Activated CD8-positive, alpha-beta memory T cell treated with anti-CD3 and anti-CD28 coated beads for 1 hour (primary cell): ENCODE measurements at places on chromosomes 4 and X.

- DNase-seq = no peak
These were observed at the start of gene DCLK2 for GRCh38 chr4:150078041-150078578. DCLK2 (plus strand) TSS chr4:150078445; CDS start chr4:150079028, 583 bp downstream.

GRCh38 chrX:136094962-136095361, 52.4 kb upstream of the FHL1 start:
- DNase-seq = no peak

DNA sequence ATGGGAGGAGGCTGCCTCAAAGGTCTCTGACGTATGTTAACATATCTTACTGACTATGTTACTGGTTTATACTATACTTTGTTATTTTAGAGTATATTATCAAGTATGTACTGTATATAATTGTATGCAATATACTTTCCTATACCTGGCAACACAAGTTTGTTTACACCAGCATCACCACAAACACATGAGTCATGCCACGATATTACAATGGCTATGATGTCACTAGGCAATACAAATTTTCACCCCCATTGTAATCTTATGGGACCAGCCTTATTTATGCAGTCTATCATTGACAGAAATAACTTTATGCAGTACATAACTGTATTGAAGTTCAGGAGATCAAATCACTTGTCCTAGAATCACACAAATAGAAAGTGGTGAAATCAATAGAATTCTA, 329.9 kb upstream of the SLC7A11 start:
- DNase-seq = no peak

GRCh38 chrX:124895947-124896346, 423.7 kb upstream of the TEX13C start:
- DNase-seq = no peak

GRCh38 chr4:38982361-38983095, 49.7 kb downstream of the TMEM156 start:
- no peak for DNase-seq

DNA sequence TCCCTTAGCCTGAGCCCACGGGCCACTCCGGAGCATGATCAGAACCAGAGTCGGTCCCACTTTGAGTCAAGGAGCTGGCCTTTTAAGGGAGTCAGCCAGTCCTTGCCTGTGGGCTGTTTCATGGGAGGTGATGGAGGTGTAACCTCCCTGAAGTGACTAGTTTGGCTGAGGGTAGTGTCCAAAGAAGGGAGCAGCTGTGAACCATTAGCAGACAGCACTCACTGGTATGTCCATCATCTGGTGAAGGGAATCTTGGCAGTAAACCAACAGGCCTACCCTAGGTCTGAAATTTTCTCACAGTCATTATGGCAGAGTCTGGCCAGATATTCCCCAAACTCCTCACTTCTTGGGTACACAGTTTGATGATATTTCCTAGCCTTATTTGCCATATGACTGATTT, 12.3 kb upstream of the REPS2 start:
- DNase-seq = no peak

DNA sequence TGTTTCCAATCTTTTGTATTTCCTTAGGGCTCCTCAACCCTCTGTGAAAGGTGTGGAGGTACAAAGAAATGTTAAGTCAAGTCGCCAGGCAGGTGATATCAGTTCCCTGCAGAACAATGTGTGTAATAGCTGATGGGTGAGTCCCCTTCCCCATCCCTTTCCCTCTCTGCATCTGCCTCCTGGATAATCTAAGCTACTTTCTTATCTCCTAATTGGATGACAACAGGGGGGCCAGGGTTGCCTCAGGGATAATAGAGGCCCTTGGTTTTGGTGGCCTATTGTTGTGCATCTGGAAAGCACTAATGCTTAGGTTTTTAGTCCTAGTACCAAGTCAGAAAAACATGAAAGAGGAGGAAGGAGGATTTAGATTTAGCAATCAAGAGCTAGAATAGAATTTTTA, 29.1 kb downstream of the MAGED1 start:
- no peak for DNase-seq

DNA sequence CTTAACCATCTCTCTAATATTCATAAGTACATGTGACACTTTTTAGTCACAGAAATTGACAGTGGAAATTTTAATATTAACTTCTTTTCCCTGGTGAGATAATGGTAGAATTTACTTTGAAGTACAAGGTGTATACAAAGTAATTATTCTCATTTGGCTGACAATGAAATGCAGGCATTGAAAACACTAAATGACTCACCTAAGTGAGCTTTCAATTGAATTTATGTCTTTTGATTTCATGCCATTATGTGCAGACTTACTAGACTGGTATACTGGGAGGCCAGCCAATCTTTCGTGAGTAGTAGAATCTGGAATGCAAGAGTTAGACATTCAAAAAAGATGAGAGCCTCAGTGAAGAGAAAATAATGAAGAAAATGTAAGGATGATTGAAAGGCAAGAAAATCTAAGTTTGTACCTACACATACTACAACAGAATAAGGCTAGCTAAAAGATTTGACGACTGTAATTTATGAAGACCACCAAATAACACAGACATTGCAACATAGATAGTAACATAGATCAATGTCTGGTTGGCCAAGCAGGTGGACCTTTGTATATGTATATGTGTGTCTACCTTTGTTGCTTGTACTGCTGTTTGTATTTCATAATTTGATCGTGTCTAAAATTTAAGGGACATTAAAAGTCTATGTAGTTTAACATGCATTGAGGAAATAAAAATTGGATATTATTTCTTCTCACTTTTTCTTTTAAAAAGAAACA, 459.7 kb downstream of the IL15 start:
- DNase-seq = no peak

DNA sequence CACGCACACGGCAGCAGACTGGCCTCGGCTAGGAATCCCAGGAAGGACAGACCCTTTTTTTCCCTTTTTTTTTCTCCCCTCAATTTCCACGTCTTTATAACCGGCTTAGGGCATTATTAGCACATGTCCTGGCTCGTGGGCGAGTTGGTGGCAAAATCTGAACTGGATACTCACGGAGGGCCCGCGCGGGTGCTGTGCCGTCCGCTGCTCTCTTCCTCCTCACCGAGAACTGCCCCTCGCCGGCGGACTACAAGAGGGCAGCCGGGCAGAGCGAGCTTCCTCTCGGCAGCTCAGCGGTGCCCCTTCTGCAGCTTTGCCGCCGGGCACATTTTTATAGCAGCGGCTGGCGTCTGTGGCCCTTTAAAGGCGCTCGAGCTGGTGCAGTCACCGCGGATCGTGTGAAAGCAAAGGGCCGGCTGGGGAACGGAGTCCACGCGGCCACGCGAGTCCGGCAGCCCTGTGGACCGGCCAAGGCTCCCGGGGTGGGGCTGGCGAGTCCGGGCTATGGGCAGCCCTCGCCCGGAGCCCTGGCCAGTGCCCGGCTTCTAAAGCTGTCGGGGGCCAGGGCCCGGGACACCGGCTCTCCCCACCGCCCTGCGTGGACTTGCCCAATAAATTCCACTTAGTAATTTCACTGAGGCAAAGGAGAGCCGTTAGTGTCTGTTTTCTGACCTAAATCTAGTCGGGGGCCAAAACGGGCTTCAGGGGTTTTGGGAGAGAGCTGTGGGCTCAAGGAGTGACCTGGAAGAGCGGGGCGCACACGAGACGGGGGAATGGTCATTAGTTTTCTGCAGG, 1.3 kb upstream of the CITED1 start:
- no peak for DNase-seq

DNA sequence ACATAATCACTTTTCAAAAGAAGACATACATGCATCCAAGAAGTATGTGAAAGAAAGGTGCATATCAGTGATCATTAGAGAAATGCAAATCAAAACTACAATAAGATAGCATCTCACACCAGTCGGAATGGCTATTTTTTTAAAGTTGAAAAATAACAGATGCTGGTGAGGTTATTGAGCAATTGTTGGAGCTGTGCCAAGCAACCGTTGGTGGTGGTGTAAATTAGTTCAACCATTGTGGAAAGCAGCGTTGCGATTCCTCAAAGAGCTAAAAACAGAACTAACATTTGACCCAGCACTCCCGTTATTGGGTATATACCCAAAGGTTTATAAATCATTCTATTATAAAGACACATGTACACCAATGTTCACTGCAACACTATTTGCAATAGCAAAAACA, 14.2 kb downstream of the COX7B2 start:
- DNase-seq = no peak

- DNase-seq = no peak
These were observed 108.0 kb upstream of the PBDC1 start for GRCh38 chrX:76064825-76065224.

DNA sequence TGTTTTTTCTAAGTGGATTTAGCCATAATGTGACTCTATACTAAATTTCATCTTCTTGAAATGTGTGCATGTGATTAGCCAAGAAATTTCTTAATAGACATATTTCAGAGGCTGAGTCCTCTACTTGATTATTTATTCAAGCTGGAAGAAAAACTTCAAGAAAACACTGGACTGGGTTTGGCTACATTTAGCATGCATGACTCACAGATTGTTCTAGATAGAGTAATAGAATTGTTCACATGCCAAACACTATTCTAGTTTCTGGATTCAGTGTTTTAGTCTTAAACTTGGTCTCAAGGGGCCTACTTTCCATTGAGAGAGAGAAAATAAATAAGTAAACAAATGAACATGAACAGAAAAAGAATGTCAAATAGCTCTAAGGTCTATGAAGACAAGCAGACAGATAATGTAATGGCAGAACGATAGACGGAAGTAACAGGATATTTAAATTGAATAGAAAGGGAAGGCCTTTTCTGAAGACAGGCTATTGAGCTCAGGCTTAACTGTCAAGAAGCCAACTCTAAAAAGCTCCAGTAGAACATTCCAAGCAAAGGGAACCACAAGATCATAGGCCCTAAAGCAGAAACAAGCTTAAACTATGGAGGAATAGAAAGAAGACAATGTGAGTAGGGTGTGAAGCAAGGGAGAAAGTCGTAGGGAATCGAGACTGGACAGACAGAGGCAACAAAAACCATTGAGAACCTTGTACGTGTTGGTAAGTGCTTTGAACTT, 104.6 kb downstream of the TMEM144 start:
- DNase-seq = no peak

DNA sequence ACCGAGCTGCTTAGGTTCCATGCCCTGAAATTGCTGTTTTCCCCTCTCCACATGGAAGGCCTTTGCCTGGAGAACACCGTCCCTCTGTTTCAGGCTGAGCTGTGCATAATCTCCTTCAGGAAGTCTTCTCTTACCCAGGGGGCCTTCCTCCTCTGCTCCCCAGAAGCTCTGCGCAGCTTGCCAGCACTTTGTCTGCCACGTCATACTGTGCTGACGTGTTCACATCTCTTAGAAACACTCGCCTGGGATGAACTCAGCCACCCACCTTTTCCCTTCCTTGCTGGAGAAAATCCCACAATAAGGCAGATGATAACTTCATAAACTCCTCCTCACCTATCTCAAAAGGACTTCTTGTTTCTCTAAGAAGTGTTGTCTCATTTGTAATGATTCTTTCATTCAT, 110.7 kb downstream of the ARHGAP10 start:
- DNase-seq = no peak

DNA sequence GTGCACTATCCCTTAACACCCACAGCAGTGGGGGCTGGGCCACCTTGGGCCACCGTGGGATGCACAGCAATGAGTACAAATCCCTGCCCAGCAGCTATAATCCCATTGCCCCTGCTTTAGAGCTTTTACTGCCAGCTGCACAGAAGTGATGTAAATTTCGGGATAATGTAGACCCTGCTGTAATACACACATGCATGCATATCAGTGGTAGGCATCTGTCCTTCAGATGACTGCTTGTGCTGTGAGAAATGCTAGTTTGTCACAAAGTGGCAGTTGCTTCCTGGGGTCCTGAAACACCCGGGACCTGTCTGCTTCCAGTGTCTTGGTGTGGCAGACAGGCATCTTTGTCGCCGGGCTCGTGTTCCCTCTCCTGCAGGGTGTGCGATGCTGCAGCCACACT, 14.1 kb downstream of the NSG1 start:
- no peak for DNase-seq

DNA sequence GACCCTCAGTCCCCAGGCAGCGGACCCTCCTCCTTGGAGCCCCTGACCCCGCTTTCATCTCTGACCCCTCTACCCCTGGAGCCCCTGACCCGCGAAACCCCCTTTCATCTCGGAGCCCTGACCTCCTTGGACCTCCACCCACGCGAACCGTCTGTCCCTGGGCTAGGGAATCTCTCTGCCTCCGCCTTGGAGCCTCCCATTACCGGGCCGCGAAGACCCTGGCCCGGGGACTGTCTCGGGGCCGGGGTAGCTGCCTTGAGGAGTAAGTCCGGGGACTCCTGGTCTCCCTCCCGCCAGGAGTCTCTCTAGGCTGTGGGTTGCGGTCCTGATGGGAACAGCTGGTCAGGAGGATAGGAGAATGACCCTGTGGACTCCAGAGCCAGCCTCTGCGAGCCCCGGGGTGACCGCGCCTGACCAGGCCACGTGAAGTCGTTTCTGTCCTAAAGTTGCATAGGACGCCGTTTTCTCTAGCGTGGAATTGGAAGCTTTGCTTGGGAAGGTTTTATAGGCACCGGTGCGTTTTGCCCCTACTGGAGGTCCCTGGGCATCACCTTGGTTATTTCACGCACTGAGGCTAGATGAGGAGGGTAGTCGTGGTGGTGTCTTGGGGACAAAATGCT, 824 bp downstream of the TBC1D14 start:
- DNase-seq = no peak

- DNase-seq = no peak
These were observed 265.4 kb upstream of the ADGRL3 start for GRCh38 chr4:60934566-60935295.

DNA sequence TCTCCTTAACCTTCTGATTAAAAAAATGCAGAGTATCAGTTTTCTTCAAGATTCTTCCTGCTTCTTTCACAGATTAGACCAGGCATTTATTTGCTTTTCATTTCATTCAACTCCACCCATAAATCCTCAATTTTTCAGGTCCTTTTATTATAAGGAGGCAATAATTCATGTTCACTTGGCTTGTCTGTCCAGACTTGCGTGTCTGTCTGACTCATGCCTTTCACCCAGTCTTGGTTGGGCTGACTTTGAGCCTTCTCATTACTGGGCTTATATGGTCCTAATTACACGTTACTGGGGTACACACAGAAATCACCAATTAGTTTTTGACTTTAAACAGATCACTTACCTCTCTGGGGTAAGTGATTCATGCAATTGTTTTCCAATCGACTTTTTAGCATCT, 48.8 kb upstream of the GALNT7 start:
- DNase-seq = no peak

DNA sequence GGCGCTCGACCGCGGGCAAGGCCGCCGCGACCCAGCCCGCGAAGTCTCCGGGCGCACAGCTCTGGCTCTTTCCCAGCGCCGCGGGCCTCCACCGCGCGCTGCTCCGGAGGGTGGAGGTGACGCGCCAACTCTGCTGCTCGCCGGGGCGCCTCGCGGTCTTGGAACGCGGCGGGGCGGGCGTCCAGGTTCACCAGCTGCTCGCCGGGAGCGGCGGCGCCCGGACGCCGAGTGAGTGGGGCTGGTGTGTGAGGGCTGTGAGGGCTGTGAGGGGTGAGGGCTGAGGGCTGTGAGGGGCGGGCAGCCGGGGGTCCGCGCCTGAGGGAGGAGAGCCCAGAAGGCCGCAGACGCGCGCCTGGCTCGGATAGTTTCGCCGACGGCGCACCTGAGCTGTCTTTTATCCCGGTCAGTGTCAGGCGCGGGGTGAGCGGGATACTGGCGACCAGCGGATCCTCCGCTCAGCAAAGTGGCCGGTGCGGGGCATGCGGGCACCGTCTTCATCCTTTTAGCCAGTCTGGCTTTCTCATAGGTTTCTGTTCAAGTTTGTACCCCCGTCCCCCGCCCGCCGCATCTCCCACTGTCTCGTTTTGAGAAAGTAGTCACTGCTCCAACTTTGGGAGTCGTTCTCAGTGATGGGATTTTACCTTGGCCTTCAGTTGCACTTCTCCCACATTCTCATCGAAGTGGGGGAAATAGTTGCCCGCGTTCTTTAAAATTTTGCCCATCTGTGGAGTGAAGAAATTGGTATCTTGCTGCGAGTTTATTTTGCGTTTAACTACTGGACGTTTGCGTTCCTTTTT, 586 bp downstream of the HERC5 start:
- no peak for DNase-seq
